ENCODE measurements at places on chromosomes 2 and 18.

DNA sequence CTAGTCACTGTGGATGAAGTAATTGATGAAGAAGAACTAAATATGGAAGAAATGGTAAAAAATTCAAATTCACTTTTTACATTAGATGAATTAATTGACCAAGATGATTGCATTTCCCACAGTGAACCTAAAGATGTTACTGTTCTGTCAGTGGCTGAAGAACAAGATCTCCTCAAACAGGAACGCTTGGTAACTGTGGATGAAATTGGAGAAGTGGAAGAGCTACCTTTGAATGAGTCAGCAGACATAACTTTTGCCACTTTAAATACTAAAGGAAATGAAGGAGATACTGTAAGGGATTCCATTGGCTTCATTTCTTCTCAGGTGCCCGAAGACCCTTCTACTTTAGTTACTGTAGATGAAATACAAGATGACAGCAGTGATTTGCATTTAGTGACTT is 26.6 kb upstream of the DYSF start:
- no peak for DNase-seq

DNA sequence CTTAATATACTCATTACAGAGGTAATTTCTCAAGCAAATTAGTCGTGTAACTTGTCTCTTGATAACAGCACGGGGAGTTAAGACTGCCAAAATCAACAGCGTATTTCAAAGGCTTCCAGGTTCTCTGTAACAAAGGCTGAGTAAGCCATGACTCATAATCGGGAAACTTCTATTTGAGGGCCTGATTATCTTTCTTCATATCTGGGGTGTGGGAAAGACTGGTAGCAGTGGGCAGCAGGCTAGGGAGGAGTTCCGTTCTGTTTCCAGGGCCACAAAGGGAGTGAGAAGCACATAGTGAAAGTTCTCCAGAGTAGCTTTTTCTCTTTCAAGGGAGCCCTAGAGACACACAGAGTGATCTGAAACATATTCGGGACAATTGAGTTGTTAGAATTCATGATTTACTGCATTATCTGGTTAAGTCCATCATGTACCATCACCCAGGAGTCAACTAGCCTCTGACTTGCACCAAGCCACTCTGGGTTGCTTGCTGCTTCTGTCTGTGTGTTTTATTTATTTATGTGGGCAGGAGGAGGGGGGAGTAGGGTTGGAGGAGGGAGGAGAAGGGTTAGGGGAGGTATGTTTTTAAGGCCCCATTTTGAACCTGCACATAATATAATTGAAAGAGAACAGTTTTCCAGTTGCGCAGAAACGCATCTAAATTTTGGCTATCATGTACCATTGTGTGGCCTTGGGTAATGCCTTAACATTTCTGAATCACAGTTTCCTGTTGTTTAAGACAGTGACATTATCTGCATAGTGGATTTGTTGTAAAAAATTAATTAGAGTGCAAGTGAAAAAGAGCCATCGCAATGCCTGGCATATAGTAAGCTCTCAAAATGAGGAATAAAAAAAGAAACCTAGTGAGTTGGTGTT is 80.5 kb upstream of the ITPRID2 start:
- no peak for DNase-seq

GRCh38 chr18:61546590-61546989 is 213.4 kb downstream of the CDH20 start:
- DNase-seq: no peak

GRCh38 chr18:62420151-62420512 is 95.0 kb downstream of the TNFRSF11A start:
- peak; percentile 8 for DNase-seq

- no peak for DNase-seq
Observed at GRCh38 chr2:191103774-191104173, 47.0 kb downstream of the STAT4 start.

- DNase-seq: no peak
Observed at GRCh38 chr2:102083393-102083703, 59.2 kb upstream of the IL1R1 start.

GRCh38 chr2:72347081-72347480 is 199.4 kb upstream of the CYP26B1 start:
- DNase-seq: no peak

DNA sequence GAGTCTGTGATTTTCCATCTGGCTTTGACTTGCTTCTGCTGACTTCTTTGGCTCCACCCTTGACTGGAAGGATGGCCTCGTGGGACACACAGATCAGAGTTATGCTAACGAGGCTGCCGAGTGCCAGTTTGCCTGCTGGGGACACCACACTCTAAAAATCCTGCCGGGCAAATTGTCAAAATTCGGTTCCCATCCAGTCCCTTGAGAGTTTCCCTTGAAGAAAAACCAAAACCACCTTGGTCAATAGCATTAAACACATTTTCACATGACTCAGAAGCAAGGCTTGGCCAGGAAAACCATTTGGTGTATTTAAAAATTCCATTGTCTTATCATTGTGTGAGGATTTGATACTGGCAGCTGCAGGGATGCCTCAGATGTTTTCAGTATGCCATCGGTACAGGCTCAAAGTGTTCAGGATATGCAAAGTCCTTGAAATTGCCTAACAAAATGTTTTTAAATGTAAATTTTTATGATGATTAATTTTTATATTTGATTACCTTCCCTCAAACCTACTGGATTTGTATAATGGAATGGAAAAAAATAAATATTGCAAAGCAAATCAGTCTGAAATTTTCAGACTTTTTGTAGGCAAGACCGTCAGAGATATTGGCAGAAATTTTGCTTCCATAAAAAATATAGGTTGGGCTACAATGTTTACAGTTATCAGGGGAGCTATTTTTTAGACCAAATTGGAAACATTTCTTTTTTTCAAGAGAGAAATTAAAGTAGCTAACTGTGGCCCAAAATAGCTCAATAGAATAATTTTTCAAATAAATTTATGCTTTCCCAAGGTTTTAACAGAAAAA is 41.6 kb downstream of the KCNE4 start:
- DNase-seq: no peak

DNA sequence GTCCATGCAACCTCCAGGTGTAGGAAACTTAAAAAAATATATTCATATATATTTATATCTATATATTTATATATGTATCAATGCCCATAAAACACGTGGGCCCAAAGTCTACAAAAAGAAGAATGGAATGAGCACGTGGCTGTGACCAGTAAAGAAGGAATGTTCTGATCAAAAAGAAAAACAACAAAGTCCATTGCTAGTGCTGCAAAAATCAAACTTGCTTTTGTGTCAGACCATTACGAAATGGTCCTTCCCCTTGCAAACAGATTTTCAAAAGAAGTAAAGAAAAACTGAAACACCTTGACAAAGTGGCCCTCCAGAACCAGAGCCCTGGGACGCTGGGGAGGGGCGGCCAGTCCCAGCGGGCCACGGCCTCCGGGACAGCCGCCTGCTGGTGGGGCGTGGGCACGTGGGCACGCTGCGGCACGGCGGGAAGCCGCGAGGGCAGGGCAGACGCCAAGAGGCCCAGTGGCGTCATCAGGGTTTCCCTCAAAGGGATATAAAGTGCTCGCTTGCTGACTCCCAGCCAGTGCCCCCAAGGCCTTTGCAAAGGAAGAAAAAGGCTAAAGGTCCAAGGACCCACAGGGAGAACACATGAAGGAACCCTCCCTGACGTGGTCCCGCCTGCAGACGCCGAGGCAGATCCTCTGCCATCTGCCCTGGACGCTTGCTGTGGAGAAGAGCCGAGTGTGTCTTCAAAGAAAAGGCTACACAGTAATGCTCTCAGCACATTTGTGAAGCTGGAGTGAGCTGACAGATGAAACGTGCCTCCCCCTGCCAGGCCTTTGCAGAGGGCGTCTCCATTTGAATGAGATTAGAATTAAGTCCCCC is 201.8 kb downstream of the TWIST2 start:
- DNase-seq: no peak

DNA sequence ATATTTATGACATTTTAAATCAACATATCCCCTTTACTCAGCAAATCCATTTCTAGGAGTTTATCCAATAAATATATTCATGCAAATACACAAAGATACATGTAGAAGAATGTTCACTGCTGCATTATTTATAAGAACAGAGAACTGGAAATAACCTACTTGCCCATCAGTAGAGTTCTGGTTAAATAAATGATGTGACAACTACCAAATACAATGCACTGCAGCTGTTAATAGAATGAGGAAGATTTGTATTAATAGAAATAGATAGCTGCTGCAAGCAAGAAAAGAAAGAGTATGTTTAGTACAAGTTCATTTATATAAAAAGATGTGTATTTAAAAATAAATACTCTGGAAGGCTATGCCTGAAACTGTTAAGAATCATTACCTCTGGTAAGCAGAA is 49.3 kb upstream of the CSRNP3 start:
- no peak for DNase-seq

All from CD4-positive, alpha-beta T cell treated with Interleukin-17A for 4 hours (primary cell).